ENCODE measurements at places on chromosomes 1 and 21. TPM values are rescaled to one million over a fixed set of nuclear protein-coding genes. Genes with fewer than 3 reads are reported as not detected.

SPRR2F gene
- not detected for total RNA-seq

TFB2M gene
- total RNA-seq, result 14.7 TPM

AVPR1B gene
- not detected for total RNA-seq

AMPD1 gene
- total RNA-seq, result not detected

KRTAP11-1 gene
- total RNA-seq, result not detected

BMP8B gene
- total RNA-seq, result not detected

ST7L gene
- total RNA-seq, result 85.7 TPM

FGGY gene
- 6.4 TPM for total RNA-seq

DNA sequence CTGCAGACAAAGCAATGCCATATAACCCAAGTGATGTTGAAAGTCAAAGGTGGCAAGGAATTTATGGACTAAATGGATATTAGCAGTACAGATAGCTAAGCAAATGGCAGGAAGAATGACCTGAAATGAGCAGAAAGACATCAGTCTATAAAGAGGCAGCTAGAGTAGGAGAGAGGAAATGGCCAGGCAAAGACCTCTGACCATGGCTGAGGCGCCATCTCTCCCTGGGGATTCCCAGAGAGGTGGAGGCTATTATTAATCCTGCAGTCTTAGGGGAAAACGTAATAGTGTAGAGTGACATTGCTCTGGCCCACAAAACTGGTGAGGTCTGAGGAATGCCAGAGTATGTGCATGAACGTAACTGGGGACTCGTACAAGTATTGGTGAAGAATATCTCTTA is 563.6 kb upstream of the PRMT6 start:
- no peak for DNase-seq

- peak; percentile 66 for DNase-seq
Measured at GRCh38 chr1:1470626-1471388, 758 bp upstream of the ATAD3B start.

DNA sequence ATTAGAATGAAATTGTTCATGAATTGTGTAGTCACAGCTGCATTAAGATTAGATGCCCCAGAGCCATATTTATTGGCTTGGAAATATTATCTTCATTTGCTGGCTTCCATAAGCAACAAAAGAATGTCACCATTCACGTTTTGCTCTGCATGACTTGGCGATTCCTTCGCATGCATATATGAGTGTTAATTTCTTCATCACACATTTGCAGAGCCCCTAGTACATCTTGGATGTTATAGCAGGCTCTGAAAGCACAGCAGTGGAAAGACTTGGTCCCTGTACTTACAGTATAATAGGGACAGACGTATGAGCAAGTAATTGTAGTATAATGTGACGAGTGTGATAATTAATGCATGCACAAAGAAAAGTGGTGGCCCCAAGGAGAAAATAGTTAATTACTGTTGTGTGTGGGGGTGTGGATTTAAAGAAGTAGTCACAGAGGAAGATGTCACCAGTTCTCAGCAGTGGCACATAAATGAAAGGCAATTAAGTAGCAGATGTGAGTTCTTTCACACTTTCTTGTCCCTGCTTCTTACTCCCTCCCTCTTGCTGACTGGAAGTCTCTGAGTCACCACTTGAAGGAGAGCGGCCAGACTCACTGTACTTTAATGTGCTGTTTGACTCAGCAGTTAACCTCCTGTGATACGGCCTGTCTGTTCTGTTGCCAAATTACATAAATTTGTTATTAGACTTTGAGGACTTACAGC is 21.0 kb downstream of the S100A10 start:
- peak; percentile 86 for DNase-seq

GRCh38 chr1:28354121-28354520 is 15.4 kb upstream of the PHACTR4 start:
- DNase-seq, result no peak

DNA sequence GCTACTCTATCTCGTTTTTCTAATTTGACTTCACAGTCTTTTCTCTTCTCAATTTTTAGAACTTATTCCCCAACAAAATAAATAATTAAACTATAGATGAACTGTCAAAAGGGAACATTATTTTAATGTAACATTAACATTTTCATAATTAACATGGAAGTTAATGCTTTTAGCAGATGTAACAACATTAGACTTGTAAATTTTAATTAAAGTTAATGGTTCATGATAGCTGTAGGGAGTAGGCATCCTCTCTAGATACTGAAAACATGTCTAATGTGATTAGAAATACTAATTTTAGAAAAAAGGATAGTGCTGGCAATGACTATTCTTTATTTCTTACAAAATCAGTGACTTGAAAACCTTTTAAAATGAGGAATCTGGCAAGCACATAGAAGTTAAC is 32.1 kb upstream of the NEK7 start:
- DNase-seq, result no peak

- no peak for DNase-seq
Measured at GRCh38 chr1:183730886-183731573, 73.9 kb upstream of the RGL1 start.

DNA sequence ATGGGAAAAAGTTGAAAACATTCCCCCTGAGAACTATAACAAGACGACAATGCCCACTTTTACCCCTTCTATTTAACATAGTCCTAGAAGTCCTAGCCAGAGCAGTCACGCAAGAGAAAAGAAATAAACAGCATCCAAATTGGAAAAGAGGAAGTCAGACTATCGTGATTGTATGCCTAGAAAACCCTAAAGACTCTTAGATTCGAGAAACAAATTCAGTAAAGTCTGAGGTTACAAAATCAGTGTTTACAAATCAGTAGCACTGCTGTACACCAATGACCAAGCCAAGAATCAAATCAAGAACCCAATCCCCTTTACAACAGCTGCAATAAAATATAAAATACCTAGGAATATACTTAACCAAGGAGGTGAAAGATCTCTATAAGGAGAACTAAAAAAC is 72.4 kb downstream of the POU2F1 start:
- no peak for DNase-seq

Measured in stomach (tissue), 19 donors.